ENCODE measurements at places on chromosomes 5 and 9. TPM values are rescaled to one million over a fixed set of nuclear protein-coding genes. Genes with fewer than 3 reads are reported as not detected.

Gene ITGA2
- total RNA-seq = 97.1 TPM

Gene TMEM174
- not detected for total RNA-seq

Gene GABRA1
- not detected for total RNA-seq

Gene IRGM
- not detected for total RNA-seq

Gene FOXD4
- total RNA-seq = 0.36 TPM

Gene WWC1
- total RNA-seq = 27.7 TPM

Gene CSF2
- 0.50 TPM for total RNA-seq

All from nasal cavity respiratory epithelium epithelial cell of viscerocranial mucosa (primary cell).